Activated CD4-positive, CD25-positive, alpha-beta regulatory T cell treated with anti-CD3 and anti-CD28 coated beads, Interleukin-2, amount 50 U/mL, for 24 hours (primary cell): ENCODE measurements at places on chromosomes 1 and 21.
A peak's percentile ranks its signal among the peaks of the same experiment; 100 is the strongest.

DNA sequence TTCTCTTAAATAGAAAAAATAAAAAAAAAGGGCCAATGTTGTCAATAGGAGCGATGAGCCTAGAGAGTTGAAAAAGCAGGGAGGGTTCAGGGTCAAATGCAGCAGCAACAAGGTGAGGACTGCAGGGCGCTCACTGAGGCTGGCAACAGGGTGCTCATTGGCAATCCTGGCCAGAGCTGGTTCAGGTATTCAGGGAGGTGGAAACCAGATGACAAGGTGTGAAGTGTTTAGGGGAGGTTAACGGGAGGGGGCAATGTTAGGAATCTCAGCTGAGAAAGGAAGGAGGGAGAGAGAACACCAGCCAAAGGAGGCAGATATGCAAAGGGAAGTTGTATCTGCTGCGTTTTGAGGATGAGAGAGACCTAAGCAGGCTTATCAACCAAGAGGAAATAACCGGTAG lies 129.8 kb upstream of the DAB1 start:
- ATAC-seq, result no peak

GRCh38 chr1:198528364-198528763 lies 12.1 kb downstream of the ATP6V1G3 start:
- ATAC-seq, result no peak

DNA sequence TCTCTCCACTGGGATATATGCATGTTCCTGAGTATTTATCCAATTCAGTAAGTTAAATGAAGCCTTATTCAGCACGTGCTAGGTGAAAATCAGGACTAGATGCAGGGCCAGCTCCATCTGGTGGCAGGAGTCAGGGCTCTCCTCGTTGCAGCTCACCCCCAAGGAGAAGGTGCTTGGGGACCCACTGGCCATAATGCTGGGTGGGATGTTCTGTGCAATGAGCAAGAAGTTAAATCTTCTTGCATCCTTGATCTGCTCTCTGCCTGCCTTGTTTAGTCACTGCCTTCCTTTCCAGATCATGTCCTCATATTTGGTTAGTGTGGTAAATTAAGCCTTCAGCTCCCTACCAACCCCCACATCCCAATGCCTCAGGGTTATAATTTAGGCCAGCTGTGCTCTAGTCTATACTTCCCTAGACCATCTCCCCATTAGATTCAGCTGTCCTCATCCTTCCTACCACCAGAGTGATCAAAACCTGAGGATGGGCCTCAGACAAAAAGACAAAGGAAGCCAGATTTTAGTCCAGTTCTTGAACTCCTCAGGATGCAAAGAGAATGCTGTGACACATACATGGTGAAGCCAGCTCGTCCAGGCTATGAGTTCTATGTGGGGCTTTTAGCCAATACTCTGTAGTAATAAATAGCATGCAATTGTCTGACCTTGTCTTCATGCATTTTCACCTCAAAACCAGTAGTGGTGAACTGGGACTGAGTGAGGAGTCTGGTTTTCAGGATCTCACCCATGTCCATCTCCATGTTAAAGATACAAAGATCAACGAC lies 55.9 kb downstream of the SEC16B start:
- no peak for ATAC-seq

- peak; percentile 77 for ATAC-seq
Measured at GRCh38 chr1:55204997-55205396, 10.2 kb downstream of the USP24 start.

GRCh38 chr1:221981461-221981860 lies 239.6 kb upstream of the DUSP10 start:
- ATAC-seq, result no peak

DNA sequence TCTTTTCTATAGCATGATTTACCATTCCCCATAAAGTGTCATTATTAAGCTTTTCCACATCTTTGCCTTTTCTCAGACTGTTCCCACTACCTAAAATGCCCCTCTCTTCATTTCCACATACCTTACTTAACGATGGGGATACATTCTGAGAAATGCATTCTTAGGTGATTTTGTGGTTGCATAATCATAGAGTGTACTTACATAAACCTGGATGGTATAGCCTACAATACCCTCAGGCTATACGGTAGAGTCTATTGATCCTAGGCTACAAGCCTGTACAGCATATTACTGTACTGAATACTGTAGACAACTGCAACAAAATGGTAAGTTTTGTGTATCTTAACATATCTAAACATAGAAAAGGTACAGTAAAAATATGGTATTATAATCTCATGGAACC lies 54.8 kb upstream of the MUTYH start:
- no peak for ATAC-seq

GRCh38 chr1:89781494-89782126 lies 39.2 kb upstream of the LRRC8D start:
- ATAC-seq, result peak; percentile 73

DNA sequence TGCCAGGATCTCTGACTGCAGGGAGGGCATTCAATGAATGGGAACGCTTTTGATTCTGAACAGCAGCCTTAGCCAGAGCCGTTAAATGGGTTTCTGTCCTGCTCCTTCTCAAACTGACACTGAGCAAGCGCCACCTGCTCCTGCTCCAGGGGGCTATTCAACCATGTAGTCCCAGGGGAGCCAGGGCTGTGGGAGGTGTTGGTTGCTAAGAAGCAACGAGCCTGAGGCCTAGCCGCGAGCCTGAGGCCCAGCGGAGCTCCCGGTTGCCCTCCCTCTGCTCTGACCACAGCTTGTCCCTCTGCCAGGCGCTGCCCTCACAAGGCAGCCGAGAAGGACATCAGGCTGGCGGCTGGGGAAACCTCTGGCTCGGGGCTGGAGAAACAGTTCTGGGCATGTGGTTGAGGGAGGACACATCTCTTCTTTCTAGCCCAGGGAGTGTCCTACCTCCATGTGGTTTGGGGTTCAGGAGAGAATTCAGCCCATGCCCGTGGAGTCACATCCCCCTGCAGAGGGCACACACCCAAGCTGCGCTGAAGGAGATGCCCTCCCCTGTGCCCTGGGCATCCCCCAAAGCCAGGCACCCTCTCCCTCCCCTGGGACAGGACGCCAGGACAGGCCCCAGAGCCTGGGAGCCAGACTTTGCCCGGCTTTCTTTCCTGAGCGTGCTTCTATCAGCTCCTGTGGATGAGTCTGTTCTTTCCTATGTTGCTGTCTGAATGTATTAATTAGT lies 18.0 kb downstream of the PCP4 start:
- no peak for ATAC-seq

GRCh38 chr1:56719171-56719570 lies 74.1 kb downstream of the PRKAA2 start:
- no peak for ATAC-seq

- no peak for ATAC-seq
Measured at GRCh38 chr1:180789460-180789859, 123.2 kb upstream of the KIAA1614 start.

- ATAC-seq, result no peak
Measured at GRCh38 chr1:204316164-204316563, 43.6 kb downstream of the PLEKHA6 start.

GRCh38 chr1:155859881-155860871 lies 809 bp downstream of the SYT11 start:
- ATAC-seq, result no peak

DNA sequence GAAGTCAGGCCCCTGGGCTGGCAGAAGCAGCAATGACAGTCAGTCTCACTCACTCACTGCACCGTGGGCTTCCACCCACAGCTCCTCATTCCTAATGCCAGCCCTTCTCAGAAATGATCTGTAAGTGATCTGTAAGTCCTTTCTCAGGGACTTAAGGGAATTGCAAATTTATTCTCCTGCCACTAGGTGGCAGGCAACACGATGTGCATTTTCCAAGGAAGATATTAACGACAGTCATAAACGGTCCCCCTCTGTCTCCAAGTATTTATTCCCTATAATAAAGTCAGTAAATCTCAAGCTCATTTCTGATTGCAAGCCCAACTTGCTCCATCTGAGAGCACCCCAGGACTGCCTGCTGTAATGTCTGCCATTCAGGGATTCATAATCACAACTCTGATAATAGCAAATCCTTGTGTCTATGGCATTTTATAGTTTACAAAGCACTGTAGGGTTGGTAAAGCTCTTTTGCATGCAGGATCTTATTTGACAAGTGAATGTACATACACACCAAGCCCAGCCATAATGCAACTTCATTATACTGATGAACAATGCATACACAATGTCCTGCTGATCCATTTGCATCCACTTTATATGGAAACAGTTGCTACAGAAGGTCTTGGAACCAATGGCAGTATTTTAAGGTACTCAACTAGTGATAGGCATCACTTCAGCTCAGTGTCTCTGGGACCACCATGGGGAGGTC lies 380.5 kb upstream of the CAMK1G start:
- ATAC-seq, result no peak

- no peak for ATAC-seq
Measured at GRCh38 chr1:50109647-50110075, 941 bp downstream of the ELAVL4 start.

GRCh38 chr1:78856096-78856495 lies 150.4 kb downstream of the ADGRL4 start:
- ATAC-seq, result no peak

DNA sequence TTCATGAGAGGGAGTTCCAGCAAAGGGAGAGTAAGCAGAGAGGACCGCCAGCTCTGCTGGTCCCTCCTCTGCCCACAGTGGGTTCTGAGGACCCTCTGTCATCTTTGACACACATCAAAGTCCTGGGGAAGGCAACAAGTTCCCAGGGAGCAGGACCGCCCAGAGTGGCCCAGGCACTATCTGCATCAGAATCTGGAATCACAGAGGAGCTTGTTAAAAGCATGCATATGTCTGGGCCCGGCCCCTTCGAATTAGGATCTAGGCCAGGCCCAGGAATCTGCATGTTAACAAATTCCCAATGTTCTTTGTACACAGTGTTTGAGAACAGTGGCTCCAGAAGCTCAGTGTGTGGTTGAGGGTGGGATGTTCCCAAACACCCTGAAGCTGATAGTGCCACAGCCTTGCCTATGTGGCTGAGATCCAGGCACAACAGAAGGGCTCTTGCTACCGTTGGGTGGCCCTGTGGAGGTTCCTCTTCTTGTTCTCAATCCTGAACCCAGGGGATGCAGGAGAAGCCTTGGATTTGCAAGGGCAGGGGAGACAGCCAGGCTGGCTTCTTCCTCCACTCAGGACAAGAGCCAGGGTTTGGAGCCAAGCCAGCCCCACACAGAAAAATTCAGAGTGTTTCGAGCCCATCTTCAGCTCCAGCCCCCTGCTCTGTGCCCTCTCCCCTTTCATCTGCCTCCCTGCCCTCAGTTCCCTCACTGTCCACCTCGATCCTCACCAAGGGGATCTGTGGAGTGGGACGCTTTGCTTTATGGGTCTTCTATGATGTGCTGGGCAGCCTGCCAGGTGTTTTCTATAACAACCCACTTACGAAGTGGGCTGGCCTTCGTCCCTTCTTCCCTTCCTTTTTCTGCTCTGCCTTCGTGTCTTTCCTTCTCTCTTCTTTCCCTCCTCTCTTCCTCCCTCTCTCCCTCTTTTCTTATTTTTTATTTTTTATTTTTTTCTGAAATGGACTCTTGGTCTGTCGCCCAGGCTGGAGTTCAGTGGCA lies 129.0 kb upstream of the TMPRSS2 start:
- ATAC-seq, result no peak

DNA sequence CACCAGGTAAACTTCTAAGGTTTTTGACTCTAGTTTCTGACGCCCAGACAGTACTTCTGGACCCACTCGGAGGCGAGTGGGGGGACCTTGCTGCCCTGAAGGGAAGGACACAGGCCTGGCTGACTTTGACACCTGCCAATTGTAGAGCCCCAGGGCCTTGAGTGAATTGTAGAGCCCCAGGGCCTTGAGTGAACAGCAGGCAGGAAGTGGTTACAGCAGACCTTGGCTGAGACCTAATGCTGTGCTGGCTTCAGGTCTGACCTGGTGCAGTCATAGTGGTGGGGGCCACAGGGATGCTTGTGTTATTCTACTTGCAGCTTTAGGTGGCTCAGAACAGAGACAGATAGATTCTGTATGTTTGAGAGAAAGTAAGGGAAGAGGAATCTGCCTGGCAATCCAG lies 344.3 kb downstream of the DUSP10 start:
- ATAC-seq, result no peak

GRCh38 chr1:203686091-203686632 lies 59.5 kb downstream of the ATP2B4 start:
- no peak for ATAC-seq

DNA sequence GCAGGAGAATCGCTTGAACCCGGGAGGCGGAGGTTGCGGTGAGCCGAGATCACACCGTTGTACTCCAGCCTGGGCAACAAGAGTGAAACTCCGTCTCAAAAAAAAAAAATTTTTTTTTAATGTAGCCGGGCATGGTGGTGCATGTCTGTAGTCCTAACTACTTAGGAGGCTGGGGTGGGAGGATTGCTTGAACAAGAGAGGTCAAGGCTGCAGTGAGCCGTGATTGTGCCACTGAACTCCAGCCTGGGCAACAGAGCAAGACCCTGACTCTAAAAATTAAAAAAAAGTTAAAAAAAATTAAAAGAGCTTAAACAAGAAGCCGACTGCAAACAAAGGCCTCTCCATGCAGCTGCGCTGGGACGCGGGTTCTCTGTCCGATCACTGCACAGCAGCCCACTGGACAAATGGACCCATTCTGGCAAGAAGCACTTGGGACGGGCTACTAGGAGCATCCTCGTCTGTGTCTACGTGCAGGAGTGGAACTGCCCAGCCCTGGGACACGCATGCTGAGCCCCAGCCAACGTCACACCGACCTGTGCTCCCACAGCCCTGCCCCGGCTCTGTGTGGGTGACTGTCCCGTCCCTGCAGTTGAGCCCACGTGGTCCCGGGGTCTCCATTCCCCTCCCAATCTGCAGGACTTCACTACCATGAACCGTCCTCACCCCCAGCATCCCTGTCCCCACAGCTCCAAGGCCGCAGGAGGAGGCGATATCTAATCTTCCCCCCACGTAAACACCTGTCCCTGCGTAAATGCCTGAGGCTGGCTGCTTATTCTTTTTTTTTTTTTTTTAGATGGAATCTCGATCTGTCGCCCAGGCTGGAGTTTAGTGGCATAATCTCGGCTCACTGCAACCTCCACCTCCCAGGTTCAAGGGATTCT lies 12.3 kb downstream of the SLC35E2B start:
- no peak for ATAC-seq

GRCh38 chr1:78370356-78370755 lies 120.4 kb upstream of the PTGFR start:
- no peak for ATAC-seq

DNA sequence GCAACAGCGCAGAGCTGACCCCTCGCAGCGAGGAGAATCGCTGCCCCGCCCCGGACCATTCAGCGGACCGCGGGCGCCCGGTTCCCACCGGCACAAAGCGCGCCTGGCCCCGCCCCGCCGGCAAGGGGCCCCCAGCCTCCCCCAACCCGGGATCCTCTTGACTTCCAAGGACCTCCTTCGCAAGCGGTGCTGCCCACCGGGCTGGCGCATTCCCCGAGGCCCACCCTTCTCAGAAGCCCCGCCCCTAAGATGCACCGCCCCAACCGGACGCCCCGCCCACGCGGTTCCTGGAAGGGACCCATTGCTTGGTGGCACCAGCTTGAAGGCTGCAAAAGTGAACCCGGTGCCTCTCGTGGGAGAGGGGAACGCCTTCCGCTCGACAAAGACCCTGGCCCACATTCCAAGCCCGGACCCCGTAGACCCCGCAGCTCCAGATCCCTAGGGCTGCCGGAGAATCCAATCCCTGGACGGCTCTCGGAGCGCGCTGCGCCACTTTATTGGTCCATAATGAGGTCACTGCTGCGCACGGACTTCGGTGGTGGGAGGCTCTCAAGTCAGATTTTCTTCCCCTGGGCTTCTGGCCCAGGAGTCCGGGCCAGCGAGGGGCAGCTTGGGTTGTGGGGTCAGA lies 2.0 kb downstream of the HES3 start:
- no peak for ATAC-seq

- ATAC-seq, result no peak
Measured at GRCh38 chr1:245656189-245656717, 501.5 kb downstream of the KIF26B start.
